ENCODE measurements at places on chromosomes 12 and 14.

- DNase-seq = no peak
Measured at GRCh38 chr12:1305791-1306500, 288.4 kb downstream of the FBXL14 start.

- no peak for DNase-seq
Measured at GRCh38 chr14:56297449-56297848, 179.2 kb downstream of the PELI2 start.

DNA sequence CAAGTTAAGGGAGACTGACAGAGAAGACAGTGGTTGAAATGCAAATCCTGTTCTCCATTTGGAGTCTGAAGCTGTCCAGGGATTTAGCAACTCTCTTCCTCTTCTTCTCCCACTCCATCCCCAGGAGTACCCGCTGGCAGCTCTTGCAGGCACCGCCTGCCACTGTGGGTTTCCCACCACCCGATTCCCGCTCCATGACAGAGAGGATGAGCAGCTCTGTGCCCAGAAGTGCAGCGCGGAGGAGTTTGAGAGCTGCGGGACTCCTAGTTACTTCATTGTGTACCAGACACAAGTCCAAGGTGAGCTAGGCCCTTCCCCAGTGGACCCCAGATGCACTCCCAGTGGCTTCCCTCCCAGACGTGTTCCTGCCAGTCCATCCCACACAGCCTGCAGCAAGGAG is 97.8 kb downstream of the WSCD2 start:
- DNase-seq = no peak

DNA sequence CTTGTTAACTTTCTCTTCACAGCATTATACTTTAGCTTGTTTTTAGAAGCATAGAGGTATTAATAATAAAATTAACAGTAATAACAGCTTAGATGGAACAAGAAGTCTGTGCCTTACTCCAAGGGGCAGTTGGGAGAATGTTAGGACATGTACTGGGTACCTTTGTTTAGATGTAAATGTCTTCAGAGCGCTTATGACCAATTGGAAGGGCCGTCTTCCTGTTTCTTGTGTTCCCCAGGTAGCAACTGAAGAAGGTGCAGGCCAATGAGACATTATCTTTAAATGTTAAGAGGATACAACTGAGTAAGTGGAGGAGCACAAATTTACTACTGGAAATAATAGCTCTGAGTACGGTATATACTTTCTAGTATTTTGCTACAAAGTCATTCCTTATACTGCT is 180.9 kb upstream of the SYT1 start:
- no peak for DNase-seq

GRCh38 chr12:56833780-56834179 is 70.7 kb downstream of the HSD17B6 start:
- DNase-seq = peak; percentile 3

- no peak for DNase-seq
Measured at GRCh38 chr12:15520083-15520482, 197.8 kb downstream of the PTPRO start.

- peak; percentile 40 for DNase-seq
Measured at GRCh38 chr14:58755031-58755925, 117.5 kb downstream of the DACT1 start.

- peak; percentile 72 for DNase-seq
Measured at GRCh38 chr12:47837190-47838171, 17.8 kb upstream of the HDAC7 start.

GRCh38 chr14:55578511-55578910 is 1.5 kb upstream of the KTN1 start:
- no peak for DNase-seq

- DNase-seq = no peak
Measured at GRCh38 chr12:101850199-101850598, 19.4 kb upstream of the GNPTAB start.

DNA sequence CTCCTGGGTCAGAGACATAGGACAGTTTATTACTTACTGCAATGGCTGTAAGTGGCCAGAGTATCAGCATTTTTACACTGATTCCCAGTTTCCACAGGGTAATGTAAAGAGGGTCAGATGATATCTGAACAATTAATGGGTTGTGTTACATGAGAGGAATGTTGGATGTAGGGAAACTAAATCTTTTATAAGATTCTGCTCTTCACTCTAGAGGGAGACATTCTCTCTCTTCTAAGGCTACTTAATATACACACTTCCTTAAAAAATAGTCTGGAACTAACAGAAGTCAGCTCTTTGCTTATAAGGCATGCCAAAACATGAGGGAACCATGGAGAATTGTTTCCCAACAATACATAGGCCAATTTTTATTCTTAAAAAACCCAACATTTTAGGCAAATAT is 389.8 kb downstream of the ETNK1 start:
- DNase-seq = no peak

DNA sequence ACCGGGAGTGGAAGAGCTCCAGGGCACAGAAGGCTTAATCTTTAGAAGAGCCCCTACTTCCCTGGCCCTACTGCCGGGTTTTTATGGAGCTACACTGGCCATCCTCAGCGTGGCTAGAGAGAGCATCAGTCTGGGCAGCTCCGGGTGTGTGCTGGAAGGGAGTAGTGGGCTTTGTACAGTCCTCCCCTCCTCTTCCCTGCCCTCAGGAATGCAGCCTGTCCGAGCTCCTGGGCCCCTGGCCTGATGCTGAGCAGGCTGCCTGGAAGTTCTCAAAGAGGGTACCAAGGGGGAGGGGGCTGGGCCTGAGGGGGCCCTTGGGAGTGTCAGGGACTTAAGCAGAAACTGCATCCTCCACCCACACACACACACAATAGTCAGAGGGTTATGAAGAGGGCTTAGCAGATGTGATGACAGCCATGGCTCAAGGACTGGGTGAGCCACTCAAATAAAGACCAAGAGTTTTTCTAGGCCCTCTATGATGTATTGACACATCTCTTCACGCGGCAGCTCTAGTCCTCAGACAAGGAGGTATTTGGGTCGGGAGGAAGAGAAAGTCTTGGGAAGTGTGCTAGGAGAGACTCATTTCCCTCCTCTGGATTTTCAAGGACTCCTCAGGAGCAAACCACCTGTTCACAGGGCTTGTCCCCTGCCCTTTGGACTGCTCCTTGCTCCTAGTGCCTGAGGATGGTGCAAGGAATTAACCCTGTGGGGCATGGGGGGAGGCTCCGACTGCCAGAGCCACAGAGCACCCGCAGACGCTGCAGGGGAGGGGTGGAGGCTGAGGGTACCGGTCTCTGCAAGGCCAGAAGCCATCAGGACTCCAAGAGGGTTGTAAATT is 16.5 kb upstream of the FIGNL2 start:
- DNase-seq = peak; percentile 25

- no peak for DNase-seq
Measured at GRCh38 chr12:49359671-49360070, 7.6 kb upstream of the SPATS2 start.

DNA sequence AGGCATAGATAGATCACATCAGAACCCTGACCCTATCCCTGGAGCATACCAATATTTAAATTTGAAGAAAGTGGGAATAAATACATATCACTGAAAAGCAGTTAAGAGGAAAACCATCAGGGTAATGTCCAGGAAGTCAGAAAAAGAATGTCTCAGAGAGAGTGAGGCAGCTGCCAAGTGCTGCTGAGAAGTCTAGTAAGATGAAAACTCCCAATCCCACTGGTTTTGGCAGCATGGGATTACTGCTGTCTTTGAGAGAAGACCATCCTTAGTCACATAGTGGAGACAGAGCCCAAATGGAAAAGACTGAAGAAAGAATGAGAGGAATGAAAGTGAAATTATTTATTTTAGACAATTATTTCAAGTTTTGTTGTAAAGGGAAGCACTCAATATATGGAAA is 11.5 kb upstream of the TSPAN8 start:
- DNase-seq = no peak

- DNase-seq = no peak
Measured at GRCh38 chr12:82090165-82090564, 268.0 kb downstream of the CCDC59 start.

DNA sequence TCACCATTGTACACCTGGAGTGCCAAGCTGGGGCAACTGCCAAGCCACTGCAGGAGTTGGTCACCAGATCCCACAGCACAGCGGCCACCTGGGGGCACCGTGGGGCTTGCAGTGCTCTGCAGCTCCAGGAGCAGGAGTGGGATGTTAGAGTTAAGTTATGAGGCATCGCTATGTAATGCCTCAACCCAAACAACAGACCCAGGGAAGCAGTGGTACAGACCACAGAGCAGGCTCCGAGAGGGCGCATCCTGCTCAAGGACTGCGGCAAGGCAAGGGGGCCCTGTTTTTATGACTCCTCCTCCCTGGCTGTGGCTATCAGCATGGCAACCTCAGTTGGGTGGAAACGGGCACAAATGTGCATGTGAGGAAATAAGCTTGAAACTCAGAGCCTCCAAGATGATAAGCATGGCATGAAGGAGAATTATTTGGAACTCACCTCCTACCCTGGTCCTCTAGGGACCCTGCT is 63.1 kb downstream of the ARL6IP4 start:
- peak; percentile 97 for DNase-seq

GRCh38 chr12:3529281-3529680 is 38.3 kb downstream of the PRMT8 start:
- DNase-seq = peak; percentile 8

DNA sequence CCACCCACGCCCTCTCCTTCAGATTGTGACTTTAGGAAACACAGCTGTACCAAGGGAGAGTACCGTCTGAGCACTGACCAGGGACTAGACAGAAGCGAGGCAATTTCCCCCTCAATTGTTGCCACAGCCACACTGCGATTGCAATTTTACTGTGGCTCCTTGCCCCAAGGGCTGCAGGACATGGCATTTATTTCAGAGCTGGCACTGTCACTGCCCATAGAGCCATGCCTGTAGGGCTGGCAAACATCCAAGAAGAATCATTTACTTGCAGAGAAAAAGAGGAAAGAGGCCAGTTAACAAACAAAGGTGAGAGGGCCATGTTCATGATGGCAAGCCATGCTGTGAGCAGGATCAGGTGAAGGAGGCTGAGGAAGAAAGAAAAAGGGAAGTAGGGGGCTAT is 129.6 kb downstream of the EMP1 start:
- DNase-seq = no peak

DNA sequence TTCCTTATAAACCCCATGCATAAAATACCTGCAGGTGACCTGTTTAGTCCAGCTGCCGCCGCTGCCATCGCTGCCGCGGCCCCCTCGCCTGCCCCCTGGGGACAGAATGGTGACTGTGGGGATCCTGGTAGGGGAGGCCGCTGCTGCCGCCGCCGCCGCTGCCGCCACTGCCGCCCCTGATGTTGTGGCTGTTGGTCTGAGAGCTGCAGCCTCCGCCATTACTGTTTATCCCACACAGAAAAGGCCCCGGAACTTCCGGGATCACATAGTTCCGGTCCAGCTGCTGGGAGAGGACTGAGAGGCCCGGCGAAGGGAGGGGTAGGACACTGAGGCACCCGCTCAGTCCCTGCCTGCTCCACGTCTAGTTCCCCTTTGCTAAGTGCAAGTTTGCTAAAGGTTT is 244.9 kb downstream of the C12orf50 start:
- no peak for DNase-seq

DNA sequence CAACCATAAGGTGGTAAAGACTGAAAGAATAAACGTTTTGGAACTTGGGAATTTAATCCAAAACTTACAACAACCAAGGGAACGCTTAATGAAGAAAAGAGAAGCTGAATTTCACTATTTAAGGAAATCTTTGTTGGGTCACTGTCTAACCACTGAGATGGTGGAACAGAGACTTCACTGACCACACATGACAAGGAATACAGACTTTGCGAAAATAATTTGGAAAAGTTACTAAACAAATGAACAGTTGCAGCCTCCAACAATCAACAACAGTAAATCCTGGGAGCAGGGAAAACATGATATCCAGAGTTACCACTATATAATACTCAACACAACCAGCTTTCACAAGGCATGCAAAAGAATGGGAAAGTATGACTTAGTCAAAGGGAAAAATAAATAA is 79.1 kb downstream of the CMKLR1 start:
- DNase-seq = no peak

DNA sequence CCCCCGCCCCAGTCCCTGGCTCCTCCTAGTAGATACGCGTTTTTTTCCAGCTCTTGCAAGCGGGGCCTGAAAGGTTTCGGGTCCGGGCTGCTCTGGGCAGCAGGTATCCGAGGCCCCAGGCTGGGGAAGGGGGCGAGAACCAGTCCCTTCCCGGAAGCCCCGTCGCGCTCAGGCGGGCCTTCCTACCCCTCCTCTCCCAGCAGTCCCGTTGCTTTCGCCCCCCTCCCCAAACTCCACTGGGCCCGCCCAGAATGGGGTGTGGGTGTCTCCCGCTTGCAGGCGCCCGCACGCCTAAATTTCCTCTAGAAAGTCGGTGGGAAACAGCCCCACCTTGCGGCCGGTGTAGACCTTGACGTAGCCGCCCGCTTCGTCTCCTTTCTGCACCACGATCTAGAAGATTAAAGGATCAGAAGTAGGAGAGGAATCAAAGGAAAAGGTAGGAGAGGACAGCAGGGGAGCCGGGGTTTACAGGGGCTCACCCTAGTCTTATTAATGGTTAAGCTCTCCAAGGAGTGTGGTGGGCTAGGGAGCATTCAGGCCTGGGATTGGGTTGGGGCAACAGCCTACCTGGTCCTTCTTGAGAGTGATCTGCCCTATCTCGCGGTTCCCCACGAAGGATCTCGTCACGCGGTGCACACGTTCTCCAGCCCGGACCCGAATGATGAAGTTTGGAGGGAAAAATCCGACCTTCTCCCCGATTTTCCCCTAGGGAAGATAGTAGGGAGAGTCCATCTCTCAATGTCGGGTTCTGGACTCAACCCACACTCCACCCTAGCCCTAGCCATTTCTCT is 7.3 kb downstream of the STAC3 start:
- peak; percentile 73 for DNase-seq

DNA sequence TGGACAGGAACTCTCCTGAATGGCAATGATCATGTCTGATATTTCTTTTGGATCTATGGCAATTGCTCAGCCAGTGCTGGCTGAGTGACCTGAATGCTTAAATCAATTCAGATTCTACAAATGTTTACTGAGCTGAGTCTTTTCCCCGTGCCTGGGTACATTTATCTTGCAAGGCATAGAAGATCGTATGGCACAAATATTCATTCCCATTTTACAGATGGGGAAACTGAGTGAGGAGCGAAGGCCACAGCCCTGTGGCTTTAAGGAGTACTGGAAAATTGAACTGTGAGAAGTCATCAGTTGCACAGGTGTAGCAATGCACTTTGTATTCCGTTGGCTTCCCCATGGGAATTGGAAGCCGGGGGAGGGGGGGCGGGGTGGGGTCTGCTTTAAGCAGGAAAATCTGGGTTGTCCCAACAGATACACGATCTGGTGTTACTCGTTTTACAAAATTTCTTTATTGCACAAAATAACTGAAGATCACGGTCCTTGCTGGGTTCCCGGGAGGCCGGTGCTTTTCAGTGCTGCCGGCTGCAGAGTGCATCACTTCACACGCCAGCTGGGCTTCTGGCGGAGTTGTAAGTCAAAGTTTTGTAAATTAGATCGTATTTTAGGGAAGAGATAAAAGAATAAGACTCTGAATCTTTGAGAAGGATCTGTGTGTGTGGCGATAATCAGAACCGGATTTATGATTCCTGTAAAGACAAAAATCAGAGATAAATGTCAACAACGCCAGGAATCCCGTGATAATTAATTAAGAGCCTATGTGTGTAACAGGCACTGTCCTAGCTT is 75.0 kb upstream of the MAP1LC3B2 start:
- no peak for DNase-seq

- DNase-seq = no peak
Measured at GRCh38 chr14:24133735-24134134, 2.3 kb upstream of the PSME1 start.

GRCh38 chr12:44873898-44874297 is 2.2 kb downstream of the NELL2 start:
- DNase-seq = no peak

Data from fibroblast of skin of right biceps (primary cell).